Stimulated activated CD8-positive, alpha-beta memory T cell treated with anti-CD3 and anti-CD28 coated beads, Interleukin-7, amount 100 ng/mL, for 48 hours (primary cell): ENCODE measurements at places on chromosomes 11 and 22.

GRCh38 chr22:26894766-26895485 is 237.5 kb downstream of the MIAT start:
- no peak for DNase-seq

DNA sequence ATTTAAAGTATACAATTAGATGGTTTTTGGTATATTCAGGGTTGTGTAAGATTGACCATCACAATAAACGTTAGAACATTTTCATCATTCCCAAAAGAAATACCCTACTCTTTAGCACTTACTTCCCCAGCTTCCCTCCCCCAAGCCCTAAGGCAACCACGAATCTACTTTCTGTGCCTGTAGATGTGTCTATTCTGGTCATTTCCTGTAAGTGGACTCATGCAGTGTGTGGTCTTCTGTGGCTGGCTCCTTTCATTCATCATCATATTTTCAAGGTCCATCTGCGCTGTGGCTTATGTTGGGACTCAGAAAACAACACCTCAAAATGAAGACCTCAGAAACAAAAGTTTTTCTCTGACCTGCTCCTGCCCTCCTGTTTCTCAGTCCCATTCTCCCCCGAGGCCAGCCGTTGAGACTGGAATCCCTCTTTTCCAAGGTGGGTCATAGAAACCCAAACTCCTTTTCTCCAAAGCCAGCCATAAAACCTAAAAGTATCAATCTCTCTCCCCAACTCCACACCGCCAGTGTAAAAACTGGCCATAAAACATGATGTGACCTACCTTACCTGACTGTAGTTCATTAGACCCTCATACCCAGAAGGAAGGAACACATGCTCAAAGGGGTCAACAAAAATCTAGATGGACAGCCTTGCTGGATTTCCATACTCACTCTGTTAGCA is 12.9 kb upstream of the TMPRSS13 start:
- DNase-seq = no peak

- no peak for DNase-seq
Observed at GRCh38 chr11:58924230-58924629, 15.1 kb upstream of the GLYATL1 start.

DNA sequence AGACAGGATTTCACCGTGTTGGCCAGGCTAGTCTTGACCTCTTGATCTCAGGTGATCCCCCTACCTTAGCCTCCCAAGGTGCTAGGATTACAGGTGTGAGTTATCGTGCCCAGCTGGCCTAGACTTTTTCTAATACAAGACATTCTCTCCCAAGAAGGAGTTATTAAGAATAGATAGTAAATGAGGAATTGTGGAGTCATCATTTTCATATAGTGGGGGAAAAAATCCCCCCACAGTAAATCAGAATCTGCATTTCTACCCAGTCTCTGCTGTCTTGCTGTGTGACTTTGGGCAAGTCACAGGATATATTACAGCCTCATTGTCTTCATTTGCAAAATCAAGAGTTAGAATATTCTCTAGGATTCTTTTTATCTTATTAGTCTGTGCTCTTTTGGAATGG is 21.6 kb downstream of the SLC6A5 start:
- DNase-seq = no peak

DNA sequence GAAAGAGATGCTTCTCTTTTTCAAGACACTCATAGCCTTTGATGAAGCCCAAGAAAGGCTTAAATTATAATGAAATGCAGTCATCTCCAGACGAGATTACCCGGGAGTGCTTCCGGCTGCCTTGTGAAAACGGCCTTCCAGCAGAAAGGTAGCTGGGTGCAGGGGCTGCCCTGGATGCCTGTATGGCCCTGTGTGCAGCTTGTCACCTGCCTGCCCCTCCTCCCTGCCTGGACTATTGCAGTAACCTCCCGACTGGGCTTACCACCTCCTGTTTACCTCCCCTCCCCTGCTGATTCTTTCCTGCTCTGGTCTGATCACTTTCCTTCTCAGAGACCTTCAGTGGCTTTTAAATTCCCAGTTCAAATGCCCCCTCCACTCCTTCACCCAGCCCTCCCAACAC is 126.4 kb upstream of the SYT13 start:
- DNase-seq = no peak
